ENCODE measurements at places on chromosomes 7 and 10.

GRCh38 chr10:23686722-23687121 is 247.8 kb downstream of the OTUD1 start:
- DNase-seq: no peak

- DNase-seq: no peak
Measured at GRCh38 chr7:16347066-16347826, 74.1 kb downstream of the CRPPA start.

DNA sequence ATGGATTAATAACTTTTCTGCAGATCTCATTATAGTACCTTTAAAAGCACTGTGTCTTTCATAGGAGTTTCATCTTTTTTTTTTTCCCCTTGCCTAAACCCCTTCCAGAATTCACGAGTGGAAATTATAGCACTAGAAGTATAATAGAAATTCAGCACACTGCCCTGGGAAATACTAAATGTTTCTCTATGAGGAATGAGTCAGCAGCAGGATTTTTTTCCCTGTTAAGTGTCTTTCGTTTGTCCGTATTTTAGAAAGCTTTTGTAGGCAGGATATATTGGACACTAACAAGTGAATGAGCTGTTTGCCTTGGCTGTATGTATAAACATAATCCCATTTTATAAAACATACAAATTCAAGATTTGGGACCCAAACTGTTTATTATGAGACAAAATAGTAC is 105.8 kb downstream of the EXOC4 start:
- no peak for DNase-seq

DNA sequence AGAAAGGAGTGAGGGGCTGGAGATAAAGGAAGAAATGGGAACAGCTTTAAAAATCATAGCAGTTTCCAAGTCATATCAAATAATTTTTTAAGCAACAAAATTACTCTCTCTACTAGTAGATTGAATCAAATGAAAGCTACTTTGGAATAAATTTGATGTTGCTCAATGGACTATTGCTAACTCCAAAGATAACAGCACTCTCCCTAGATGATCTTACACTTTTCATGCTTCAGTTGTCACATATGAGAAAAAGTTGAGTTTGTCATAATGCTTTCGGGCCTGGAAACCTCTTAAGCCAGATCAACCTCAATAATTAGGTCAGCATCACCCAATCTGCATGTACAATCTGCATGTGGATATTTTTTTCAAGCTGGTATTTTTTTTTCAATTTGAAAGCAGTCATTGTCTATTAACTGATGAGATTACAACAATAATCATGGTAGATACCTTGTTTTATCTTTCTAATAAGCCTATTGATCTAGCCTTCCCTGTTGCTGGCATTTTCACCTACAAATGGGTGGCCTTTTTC is 31.3 kb downstream of the LIPJ start:
- DNase-seq: no peak

GRCh38 chr7:4815609-4816418 is 40.4 kb downstream of the AP5Z1 start:
- DNase-seq: no peak

DNA sequence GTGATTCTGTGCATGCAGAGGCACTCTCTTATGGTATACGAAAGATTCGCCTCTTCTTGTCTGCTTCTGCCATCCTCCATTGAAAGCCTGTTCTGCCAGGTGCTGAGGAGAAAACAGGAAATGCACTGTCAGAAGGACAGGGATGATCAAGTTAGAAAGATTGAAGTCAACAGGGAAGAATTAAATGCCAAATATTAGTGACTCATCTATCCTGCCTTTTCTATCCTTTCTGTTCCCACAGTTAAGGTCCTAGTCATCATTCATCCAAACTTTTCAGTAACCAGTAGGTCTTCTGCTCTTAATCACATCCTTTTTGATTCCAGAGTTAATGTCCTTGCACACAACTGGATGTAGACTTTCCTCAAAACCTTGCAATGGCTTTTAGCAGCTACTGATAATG is 4.8 kb upstream of the ZNF783 start:
- no peak for DNase-seq

DNA sequence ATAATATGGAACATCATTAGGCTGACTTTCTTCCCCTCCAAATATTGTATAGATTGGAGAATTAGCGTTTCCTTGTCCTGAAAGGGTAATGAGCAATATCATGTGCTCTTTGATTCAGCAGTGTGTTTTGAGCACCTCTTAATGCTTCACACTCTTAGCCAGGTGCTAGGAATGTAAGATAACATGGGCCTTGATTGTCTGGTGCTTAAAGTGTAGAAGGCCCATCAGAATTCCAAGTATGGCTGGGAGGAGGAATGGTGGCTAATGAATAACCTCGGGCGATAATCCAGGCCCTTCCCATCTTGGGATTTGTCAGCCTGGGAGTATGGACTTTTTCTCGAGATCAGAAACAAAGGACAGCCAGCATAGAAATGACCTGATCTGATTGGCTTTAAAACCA is 8.6 kb downstream of the TSPAN13 start:
- no peak for DNase-seq
